ENCODE measurements at places on chromosomes 12 and 14. TPM values are rescaled to one million over a fixed set of nuclear protein-coding genes. Genes with fewer than 3 reads are reported as not detected.

The CIDEB gene
- 11.9 TPM for total RNA-seq

The DAAM1 gene
- total RNA-seq, result 44.5 TPM

The TDRD9 gene
- total RNA-seq, result 6.2 TPM

The ELK3 gene
- 35.6 TPM for total RNA-seq

The RESF1 gene
- total RNA-seq, result 29.7 TPM

The SIX6 gene
- not detected for total RNA-seq

The CLEC9A gene
- total RNA-seq, result not detected

The ADGRD1 gene
- total RNA-seq, result 102 TPM

The ZNF385A gene
- total RNA-seq, result 43.8 TPM

The CD163L1 gene
- 0.59 TPM for total RNA-seq

The RASSF9 gene
- 4.9 TPM for total RNA-seq

The TIMELESS gene
- total RNA-seq, result 9.9 TPM

The ZFHX2 gene
- total RNA-seq, result 2.2 TPM

The DDX51 gene
- 19.9 TPM for total RNA-seq

The MSRB3 gene
- 15.7 TPM for total RNA-seq

The SYCP3 gene
- not detected for total RNA-seq

The TRIM9 gene
- 2.0 TPM for total RNA-seq

The CLEC4D gene
- total RNA-seq, result 3.9 TPM

The PPM1H gene
- 8.2 TPM for total RNA-seq

The C12orf54 gene
- not detected for total RNA-seq

The LTBP2 gene
- 107 TPM for total RNA-seq

The OR6C3 gene
- total RNA-seq, result not detected

The SLC11A2 gene
- total RNA-seq, result 76.8 TPM

The HCAR2 gene
- total RNA-seq, result 19.2 TPM

The RHEBL1 gene
- 0.97 TPM for total RNA-seq

The RIC8B gene
- 7.8 TPM for total RNA-seq

The PARPBP gene
- 1.8 TPM for total RNA-seq

The CCDC175 gene
- total RNA-seq, result 0.14 TPM

The RACGAP1 gene
- 19.3 TPM for total RNA-seq

The IRAK3 gene
- 65.0 TPM for total RNA-seq

The HOXC12 gene
- not detected for total RNA-seq

The NYNRIN gene
- total RNA-seq, result 13.0 TPM

The SERPINA5 gene
- not detected for total RNA-seq

The KSR2 gene
- total RNA-seq, result 0.79 TPM
